Stimulated activated CD4-positive, alpha-beta T cell treated with anti-CD3 and anti-CD28 coated beads, Interleukin-1b, Interleukin-23, amount 100 ng/mL, for 1 hour (primary cell): ENCODE measurements at places on chromosomes 2 and 18.

DNA sequence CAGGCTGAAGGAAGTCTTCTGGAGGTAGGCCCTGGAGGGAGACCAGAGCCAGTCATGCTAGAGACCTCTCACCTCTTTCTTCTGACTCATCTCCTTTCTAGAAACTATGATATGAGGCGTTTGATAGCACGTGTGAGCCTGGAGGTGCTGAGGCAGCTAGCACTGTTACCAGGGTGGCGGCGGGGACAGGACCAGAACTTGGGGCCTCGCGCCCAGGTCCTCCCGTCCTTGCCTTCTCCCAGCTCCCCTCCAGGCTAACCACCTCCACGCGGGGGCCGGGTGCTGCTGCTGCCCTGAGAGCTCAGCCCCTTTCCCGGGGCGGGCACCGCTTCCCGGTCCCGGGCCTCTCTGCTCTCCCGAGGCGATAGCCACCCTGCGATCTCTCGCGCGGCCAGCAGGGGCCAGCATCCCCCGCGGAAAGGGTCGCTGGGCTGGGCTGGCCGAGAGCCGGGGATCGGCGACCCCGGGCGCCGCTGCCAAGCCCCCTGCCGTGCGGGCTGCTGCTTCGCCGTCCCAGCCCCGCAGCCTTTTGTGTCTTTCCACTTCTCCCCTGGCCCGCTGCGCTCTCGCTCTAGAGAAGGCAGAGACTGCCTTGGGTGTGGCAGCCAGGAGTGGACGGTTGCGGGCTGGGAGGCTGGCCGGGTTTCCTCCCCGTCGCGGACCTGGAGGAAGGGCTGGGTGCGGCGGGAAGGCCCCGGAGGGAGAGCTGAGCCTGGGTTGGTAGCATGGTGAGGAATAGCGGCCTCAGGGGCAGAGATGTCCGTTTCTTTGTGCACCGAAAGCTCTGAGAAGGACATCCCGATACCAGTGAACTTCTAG, 49.1 kb downstream of the TMEM17 start:
- peak; percentile 5 for DNase-seq

DNA sequence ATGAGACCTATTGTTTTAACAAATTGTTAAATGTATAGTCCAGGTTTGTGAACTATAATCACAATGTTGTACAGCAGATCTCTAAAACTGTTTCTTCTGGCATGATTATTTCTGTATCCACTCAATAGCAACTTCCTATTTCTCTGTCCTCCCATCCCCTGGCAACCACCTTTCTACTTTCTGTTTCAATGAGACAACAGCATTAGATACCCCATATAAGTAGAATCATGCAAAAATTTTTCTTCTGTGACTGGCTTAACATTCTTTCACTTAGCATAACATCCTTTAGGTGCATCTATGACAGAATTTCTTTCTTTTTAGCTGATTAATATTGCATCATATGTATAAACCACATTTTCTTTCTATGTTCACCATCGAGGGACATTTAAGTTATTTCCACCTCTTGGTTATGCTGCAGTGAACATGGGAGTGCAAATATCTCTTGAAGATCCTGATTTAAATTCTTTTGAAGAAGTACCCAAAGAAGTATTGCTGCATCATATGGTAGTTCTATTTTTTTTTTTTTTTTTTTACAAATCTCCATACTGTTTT, 713.5 kb downstream of the LRP1B start:
- DNase-seq = no peak

- peak; percentile 2 for DNase-seq
Measured at GRCh38 chr2:213152065-213152794, 818 bp upstream of the IKZF2 start.

GRCh38 chr2:230097841-230098240, 29.1 kb upstream of the SLC16A14 start:
- no peak for DNase-seq
